ENCODE measurements at places on chromosomes 4 and X.

DNA sequence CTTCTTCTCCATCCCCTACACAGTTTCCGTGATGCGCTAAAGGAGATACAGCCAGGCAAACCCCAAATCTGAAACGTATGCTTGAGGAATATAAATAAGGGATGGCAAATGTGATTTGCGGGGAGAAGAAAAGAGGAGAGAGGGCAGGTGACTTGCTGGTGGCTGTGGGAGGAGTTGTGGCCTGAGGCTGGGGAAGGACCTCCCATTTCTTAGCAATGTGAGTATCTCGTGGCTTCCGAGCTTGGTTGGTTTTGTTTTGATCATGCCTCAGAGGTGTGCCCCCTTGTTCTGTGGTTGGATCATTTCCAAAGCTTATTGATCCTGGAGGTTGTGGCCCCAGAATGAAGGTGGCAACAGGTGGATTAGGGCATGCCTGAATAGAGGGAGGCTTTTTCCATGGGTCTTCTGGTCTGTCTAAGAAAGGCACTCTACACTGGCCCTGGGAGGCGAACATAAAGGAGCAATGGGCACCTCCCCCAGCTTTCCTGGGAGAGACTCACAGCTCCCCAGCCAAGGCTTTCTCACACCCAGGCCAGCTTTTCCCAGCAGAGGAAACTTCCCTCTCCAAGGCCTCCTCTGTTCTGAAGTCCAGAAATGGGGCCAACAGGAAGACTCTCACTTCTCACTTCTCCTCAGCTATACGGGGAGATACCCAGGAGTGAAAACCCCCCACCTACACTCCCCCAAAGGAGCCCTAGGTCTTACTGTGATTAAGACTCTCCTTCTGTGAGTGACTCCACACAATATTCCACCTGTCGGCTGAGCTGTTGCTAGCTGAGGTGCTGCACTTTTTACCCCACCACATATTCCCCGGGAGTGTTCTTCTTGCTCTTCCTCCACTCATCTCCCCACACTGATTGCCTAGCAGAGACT is 40.0 kb downstream of the C4orf51 start:
- DNase-seq = no peak

DNA sequence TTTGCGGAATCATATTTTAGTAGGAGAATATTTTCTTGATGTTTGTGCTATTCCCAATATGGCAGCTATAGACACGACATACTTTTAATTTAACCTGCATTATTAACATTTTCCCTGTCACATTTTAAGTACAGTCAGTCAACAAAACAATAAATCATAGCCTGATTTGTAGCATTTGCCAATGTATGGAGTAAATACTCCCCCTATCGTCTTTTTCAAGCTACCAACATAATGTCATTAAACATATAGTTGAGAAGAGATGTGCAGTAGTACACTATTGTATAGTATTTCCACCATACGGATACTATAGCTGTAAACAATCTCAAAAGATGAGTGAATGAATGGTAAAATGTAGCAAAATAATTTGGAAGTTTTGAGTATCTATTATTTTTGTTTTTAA is 303.7 kb upstream of the MAGEB2 start:
- no peak for DNase-seq

GRCh38 chr4:156799121-156799589 is 172.4 kb downstream of the PDGFC start:
- DNase-seq = peak; percentile 70

DNA sequence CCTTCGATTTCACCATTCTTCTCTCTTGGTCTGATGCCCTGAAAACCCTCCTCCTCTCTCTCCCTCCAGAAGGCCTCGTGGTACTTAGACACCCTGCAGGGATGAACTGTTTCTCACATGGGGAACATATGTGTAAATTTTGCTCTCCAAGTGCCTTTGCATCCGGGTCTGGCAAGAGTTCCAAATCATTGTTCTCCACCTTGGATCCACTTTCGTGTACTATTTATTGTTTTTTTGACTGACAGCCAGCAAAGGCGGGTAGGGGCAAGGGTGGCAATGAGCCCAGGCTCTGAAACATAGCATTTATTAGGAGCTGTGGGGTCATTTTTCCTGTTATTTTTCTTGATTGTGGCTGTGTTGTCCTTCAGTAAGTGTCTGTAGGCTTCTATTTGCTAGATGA is 81.7 kb downstream of the RTL5 start:
- no peak for DNase-seq

DNA sequence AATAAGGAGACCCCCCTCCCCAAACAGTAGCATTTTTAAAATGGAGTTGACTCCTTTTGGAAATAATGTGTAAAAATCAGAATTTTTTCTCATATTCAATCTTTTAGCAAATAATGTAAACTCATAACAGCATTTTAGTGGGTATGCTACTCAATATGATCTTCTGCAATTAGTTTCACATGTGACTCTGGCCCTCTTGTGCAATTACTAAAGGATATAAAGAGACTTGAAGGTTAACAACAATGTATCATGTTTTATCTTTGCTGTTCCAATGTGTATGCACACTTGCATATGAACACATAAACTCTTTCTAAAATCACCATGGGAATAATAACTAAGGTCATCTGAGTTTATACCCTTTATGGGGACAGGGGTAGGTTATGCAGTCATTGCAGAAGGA is 39.9 kb upstream of the RXFP1 start:
- DNase-seq = no peak

- DNase-seq = no peak
These were observed 891.0 kb upstream of the FRG1 start for GRCh38 chr4:189049682-189050081.

GRCh38 chr4:10045481-10045880 is 24.2 kb upstream of the SLC2A9 start:
- peak; percentile 67 for DNase-seq

GRCh38 chr4:11470438-11471045 is 41.8 kb upstream of the HS3ST1 start:
- no peak for DNase-seq

DNA sequence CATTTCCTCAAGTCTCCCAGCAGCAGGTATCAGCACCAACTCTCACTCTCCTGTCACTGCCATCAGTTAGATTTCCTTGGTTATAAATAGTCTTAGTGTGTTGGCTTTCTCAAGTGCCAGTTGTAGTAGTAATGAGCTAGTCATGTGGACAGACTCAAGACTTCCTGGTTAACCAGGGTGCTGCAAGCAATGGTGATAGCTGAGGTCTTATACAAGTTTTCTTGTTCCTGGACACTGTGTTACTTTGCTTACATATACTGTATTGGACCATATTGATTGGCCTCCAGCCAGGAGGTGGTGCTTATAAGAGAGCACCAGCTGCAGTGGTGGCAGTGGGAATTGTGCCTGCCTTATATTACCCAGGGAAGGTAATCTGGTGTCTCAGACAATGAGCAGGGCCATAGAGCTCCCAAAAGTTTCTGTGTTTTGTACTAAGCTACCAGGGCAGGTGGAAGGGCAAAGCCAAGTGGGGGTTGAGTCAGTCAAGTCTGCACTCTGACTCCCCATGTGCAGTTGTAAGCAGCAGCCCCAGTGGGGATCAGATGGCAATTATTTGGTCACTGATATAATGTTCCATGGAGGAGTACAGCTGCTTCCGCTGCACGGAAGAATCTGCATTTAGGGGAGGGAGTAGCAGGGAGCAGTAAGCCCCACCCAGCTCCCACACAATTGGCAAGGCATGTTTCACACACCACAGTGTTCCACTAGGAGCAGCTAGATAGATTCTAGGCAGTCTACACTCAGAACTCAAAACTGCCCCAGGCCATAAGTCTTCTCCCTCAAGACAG is 24.1 kb upstream of the ZDHHC15 start:
- DNase-seq = no peak

GRCh38 chr4:43238585-43238984 is 346.1 kb downstream of the GRXCR1 start:
- DNase-seq = no peak

DNA sequence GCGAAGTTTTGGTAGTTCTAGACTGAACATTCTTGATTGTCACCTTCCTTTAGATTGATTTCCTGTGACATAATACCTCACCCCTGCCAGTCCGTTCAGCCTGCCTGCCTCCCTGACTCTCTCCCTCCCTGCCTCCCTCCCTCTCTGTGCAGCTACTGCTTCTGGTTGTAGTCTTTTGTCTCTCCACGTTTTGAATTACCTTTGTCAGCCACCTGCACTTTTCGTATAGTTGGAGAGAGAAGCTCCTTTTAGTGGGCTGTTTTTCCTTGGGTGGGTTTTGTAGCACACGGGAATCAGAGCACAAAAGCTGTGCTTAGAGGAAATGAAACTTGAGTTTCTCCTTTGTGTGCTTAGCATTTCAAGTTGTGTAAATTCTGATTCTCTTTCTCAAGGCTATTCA is 32.6 kb upstream of the MSMO1 start:
- no peak for DNase-seq

- no peak for DNase-seq
These were observed 675.6 kb upstream of the FTHL17 start for GRCh38 chrX:31747411-31747810.

- no peak for DNase-seq
These were observed 27.4 kb downstream of the HMGN5 start for GRCh38 chrX:81174286-81174685.

DNA sequence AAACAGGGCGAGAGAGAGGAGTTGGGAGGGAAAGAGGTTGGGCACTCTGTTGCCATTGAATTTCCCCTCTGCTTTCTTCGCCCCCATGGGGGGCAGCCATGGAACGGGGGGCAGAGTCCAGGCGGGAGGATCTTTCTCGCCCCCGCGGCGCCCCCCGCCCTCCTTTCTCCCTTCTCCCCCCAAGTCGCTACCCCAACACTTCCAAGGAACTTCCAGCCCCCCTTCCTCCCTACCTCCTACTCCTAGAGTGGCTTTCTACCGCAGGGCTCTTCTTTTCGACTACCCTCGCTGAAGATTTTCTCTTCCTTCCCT is 594 bp upstream of the STAG2 start:
- DNase-seq = no peak

DNA sequence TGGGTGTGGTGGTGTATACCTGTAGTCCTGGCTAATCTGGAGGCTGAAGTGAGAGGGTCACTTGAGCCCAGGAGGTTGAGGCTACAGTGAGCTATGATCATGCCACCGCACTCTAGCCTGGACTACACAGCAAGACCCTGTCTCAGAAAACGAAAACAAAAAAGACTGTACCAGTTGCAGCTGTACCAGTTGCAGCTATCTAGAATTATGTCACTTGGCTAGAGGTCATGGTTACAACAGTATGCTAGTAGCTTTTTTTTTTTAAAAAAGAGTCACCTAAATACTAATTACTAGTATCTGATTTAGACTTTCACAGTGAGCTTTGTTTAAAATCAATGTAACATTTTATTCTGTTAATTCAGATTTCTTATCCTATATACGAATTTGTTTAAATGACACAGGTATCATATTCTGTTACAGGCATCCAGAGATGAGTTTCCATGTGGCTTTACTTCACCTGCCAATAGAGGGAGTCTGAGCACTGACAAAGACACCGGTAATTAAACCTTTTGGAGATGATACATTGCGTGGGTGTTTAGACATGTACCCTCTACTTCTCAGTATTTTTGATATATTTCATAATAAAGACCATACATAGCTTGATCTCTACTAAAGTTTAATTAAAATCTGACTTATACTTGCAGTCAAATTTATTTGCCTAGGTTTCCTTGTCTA is 100.2 kb upstream of the IL13RA1 start:
- DNase-seq = no peak

GRCh38 chrX:83658731-83659130 is 150.6 kb downstream of the POU3F4 start:
- no peak for DNase-seq

GRCh38 chr4:184375027-184375426 is 99.3 kb downstream of the IRF2 start:
- DNase-seq = peak; percentile 20

DNA sequence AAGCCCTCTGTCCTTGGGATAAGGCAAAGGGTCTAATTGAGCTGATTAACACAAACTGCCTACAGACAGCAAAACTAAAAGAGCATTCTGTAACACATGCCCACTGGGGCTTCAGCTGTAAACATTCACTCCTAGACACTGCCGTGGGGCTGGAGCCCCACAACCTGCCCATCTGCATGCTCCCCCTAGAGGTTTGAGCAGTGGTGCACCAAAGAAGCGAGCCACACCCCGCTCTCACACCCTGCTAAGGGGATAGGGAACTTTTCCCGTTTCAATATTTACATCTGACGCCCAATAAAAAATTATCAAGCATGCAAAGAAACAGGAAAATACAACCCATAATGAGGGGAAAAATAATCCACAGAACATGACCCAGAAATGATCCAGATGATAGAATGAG is 46.9 kb upstream of the HSD17B10 start:
- no peak for DNase-seq

- no peak for DNase-seq
These were observed 22.7 kb downstream of the MAP9 start for GRCh38 chr4:155353923-155354540.

DNA sequence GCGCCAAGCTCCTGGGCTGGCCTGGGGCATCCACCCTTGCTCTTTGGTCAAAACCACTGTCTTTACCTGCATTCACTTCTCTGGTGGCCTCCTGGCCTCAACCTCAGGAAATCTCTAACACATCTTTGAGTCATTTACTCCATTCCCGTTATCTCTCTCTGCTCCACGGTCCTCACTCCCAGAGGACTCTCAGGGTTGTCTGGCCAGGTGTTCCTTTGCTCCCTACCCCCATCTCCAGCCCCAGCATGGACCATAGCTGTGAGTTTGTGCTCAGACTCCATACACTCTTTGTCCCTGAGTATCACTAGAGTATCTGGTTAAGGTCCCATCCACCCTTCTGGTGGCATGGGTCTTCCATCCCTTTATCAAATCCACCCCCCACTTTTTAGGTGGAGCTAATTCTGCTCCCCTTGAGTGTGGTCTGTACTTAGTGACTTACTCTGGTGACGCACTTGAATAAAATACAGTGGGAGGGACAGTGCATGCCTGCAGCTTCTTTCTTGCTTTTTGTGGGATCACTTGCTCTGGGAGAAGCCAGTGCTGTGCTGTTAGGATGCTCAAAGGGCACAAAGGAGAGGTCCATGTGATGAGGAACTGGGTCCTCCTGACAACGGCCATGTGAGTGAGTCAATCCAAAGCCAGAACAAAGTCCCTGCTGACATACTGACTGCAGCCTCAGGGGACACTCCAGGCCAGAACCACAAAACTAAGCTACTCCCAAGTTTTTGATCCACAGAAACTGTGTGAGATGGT is 44.3 kb downstream of the IGFBP7 start:
- no peak for DNase-seq

- DNase-seq = peak; percentile 2
These were observed 67.5 kb upstream of the BMP3 start for GRCh38 chr4:80963051-80963450.

GRCh38 chrX:29039501-29039900 is 452.3 kb downstream of the IL1RAPL1 start:
- DNase-seq = no peak

DNA sequence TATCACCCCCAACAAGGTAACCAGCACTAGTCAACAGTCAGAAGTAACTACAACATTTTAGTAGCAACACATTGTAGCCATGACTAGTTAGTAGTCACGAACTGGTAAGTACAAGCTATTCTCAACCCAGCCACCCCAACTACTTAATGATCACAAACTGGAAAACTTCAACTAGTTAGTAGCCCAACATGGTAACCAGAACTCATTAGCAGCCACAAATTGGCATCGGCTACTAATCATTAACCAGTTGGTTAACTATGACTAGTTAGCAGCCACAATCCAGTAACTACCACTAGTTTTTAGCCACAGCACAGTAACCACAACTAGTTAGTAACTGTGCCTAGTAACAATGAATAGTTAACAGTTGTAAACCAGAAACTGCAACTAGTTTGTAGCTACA is 385.1 kb upstream of the CXorf51B start:
- no peak for DNase-seq
